Stimulated activated CD4-positive, alpha-beta T cell treated with anti-CD3 and anti-CD28 coated beads, Interleukin-15, amount 100 ng/mL, for 1 hour (primary cell): ENCODE measurements at places on chromosomes 13 and 19.

GRCh38 chr19:51320280-51320657 lies 8.8 kb downstream of the IGLON5 start:
- no peak for DNase-seq

- DNase-seq = no peak
Observed at GRCh38 chr13:97431171-97431764, 2.7 kb upstream of the RAP2A start.

- DNase-seq = no peak
Observed at GRCh38 chr19:16897856-16898161, 9.0 kb downstream of the F2RL3 start.

DNA sequence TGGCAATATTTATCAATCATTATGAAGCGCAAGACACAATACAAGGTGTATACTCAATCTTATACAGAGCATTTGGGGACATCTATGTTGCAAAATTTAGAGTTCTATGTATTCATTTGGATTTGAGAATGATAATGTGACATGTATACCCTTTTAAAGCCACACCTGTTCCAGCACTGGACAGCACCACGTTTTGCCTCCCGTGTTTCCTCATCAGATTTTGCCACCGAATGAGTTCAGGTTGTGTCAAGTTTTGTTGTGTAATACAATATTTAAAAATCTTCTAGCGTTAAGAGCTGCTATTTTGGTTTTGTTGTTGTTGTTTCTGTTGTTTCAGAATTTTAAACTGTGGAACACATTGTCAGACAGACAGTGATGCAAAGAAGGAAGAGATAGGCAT lies 568.3 kb upstream of the GPC6 start:
- DNase-seq = no peak

DNA sequence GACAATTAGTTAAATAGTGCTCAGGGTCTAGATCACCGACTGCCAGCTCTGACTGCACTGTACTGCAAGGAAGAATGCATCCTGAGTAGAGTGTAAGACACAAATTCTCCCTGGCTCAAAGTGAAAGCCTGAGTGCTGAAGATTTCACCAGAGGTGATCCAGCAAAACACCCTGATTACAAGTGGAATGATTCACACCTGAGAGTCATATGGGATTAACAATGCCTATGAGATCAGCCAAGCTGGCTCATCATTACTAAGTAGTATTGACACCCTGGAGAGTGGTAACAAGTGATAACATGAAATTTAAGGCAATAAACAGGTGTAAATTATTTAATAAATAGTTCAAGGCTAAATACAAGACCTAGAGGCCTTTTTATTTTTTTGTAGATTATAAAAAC lies 403.8 kb upstream of the PRR20A start:
- no peak for DNase-seq

DNA sequence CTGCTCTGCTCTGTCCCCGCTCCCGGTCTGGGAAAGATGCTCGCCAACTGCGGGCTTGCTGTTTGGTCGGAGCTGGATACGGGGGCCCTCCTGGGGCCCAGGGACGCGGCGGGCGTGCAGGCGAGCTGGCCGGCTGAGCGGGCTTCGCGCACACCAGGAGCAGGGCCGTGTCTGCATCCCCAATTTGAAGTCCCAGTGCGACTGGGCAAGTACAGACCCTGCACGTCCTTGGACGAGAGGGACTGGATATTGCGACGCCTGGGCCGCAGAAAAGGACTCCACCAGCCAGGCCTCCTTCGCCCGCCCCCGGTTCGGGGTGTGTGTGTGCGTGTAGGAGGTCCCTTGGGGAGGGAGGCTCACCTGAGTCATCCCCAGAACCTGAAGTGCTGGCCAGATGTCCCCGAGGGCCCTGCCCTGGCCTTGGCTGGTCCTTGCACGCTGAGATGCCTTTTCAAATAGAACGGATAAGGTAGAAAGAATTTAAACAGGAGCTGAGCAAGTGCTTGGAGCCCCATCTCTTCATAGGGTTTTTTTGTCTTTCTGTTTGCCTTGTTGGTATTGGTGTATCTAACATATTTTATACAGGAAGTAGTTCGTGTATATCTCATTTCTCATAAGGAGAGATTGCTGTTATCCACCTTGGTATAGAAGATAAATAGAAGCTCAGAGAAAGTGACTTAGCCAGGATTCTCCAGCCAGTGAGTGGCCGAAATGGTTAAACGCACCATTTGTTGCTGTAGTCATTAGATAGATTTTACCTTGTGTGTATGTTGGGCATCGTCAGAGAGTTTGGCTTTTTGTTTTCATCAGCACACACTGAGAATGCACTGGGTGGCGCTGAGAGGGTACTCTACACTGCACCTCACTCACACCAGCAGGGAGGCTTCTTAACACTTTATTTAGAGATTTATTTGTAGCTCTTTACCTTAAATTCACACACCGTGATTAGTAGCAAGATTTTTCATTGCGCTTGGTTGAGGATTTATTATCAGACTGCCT lies 1.1 kb downstream of the NAXD start:
- DNase-seq = no peak

DNA sequence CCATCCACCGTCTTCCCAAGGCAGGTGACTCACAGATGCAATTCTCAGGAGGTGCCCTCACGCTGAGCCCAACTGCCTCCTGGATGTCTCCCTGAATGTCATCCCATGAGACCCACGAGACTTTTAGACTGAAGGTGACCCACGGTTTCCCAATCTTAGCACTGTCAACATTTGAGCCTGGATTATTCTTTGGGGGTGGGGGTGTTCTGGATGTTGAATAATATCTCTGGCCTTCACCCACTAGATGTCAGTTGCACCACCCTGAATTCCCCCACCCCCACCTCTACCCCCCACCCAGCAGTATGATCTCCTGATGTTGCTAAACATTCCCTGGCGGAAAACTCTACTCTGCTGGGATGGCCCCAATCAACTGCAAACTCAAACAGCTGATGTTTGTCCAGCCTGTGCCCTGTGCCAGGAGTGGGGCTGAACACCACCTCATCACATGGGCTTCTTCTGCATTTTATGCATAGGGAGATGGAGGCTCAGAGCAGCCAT lies 2.2 kb upstream of the CYP4F22 start:
- DNase-seq = no peak

- DNase-seq = no peak
Observed at GRCh38 chr13:39056018-39056417, 17.8 kb downstream of the NHLRC3 start.

DNA sequence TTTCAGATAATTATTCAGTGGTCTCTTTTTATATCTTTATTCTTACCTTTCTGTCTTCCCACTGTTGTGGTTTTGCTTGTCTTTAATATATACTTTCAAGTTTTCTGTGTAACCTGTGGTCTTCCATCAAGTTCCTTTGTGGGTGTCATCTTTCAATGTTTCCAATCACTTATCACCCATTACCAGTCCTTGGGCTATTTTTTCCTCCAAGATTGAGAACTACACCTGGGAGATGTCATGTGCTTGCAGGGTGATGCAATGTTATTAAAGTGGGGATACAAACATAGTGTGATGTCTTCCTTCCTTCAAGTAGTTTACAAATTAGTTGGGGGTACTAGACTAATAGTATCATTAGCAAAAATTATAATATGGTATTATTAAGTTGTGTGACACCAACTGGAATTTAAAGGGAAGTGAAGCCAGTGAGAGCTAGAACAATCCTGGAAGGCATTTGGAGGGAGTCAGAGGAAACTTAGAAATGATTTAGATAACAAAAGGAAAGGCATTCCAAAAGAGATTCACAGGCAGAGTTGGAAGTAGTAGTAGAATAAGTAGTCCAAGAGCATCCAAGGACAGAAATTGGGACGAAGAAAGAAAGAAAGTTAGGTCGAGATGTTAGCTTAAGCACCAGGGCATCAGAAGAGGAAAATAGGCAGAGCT lies 3.4 kb downstream of the FNDC3A start:
- no peak for DNase-seq

DNA sequence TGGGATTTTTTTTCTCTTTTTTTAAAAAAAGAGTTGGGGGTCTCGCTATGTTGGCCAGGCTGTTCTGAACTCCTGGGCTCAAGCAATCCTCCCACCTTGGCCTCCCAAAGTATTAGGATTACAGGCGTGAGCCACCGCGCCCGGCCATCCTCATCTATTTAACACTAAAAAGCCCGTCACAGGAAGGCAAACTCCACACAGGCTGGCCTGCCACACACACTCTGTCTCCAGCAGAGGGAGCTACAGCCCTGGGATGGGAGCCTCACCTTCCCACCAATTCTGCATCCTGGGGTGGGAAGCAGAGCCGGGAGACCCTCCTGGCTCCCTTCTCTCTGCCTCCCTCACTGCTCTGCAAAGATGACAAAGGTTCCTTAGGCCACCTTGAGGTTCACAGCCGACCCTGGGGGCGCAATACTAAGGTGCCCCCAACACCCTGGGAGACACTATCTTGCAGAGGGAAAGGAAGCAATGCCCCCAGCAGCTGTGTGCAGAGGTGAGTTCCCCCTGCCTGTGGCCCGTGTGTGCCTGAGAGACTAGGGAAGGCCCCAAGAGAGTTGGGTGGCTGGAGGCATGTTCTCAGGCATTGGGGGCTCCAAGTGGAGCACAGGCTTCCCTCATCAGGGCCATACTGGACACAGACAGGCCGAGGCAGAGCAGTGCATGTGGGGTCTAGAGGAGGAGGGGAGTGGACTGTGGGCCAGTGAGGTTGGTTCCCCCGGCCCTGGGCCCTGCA lies 27.4 kb upstream of the TIMM44 start:
- DNase-seq = no peak

GRCh38 chr13:99347335-99347878 lies 40.2 kb upstream of the GPR183 start:
- DNase-seq = no peak

DNA sequence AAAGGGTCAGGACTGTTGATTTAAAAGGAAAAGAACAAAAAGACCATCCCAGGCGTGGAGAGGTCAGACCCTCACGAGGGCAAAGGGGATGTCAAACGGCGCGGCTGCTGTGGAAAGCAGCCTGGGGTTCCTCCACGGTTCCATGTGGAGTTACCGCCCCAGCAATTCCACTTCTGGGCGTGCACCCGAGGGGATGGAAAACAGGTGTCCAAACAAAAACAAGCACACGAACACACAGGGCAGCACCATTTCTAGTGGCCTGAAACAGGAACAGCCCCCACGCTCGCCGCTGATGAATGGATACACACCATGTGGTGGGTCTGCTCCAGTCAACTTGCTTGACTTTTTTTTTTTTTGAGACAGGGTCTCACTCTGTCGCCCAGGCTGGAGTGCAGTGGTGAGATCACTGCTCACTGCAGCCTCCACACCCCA lies 11.2 kb downstream of the AP3D1 start:
- DNase-seq = no peak

- no peak for DNase-seq
Observed at GRCh38 chr13:50609011-50609410, 234.5 kb downstream of the DLEU7 start.

GRCh38 chr19:28878862-28879566 lies 333.9 kb downstream of the UQCRFS1 start:
- DNase-seq = peak; percentile 9

DNA sequence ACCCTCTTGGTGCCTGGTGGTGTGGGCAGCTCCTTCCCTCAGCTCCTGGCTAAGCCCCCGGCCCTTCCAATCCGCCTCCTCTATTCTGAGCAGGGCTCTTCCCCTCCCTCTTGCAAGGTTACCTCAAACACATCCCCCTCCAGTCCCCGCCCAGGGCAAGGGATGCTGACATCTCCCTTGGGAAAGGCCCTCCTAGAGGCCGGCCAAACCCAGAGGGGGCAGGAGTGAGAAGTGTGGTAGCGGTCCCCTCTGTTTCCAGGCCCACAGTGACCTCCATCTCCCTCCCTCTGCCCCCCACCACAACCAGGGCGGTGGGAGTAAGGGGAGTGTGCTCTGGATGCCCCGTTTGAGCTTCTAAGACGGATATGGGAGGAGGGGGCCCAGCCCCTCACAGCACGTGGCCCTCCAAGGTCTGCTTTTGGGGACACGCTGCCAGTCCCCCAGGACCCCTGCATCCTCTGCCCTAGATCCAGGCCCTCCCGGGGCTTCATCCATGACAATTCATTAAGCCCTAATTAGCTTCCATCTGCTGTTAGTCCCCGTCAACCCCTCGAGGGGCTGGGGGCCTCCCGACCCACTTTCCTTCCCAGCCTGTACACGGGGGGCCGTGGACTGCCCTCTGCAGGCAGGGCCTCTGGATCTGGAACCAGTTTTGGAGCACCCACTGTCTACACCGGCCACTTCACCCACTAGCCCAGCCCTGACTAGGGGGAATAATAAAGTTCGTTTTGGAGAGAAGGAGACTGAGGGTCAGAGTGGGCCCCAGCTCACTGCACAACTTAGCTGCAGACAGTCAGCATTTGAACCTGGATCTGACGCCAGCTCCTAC lies 2.3 kb downstream of the LINGO3 start:
- no peak for DNase-seq

- DNase-seq = no peak
Observed at GRCh38 chr19:3975637-3976087, 4.8 kb upstream of the DAPK3 start.

GRCh38 chr19:10259162-10259905 lies 7.3 kb downstream of the MRPL4 start:
- peak; percentile 80 for DNase-seq

DNA sequence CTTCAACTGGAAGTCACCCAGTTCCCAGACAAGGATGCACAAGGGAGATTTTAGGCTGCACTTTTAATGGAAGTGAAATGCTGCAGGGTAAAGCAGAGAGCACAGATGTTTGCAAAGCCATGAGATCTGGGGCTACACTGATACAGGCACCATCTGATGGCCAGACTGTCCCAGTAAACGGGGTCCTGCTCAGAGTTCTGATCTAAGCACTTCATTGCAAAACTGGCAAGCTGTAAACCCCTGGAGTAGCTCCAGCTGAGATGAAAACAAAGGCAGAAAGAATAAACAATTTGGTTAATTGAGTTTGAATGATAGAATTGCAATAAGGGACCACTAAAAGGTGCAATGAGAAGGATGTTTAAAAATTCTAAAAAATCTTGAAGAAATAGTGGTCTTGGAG lies 197.1 kb downstream of the OXGR1 start:
- DNase-seq = no peak

DNA sequence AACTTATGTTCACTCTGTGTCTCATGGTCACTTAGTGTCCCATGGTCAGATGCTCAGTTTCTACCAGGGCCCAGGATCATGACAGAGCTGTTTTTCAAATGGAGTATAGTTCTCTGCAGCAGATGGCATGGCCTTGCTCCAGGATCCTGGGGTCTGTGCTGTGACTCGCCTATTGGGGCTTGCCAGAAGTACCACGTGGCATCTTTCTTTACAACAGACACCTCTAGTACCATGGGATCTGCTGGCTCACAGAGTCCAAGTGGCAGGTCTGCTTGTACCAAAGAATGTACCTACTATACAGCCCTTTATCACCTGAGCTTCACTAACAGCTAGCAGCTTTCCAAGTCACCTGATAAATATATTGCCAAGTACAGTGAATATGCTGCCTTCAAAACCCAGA lies 6.0 kb upstream of the RNF6 start:
- no peak for DNase-seq

DNA sequence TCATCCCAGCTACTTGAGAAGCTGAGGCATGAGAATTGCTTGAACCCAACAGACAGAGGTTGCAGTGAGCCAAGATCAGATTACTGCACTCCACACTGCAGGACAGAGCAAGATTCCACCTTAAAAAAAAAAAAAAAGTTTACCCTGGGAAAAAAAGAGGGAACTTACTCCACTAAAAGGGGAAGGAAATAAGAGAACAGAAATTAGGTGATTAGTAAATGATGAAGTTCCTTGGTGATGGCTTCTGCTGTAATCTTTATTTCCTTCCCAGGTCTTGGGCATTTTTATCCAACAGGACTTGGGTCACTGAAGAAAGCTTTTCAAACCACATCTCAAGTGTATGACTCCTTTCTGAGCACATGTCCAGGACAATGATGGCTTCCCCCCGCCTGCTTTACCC lies 9.3 kb downstream of the ZNF780A start:
- DNase-seq = no peak

GRCh38 chr19:32469795-32470194 lies 64.2 kb downstream of the DPY19L3 start:
- DNase-seq = no peak

GRCh38 chr13:23842406-23842805 lies 46.8 kb downstream of the MIPEP start:
- DNase-seq = no peak
